Fibroblast of lung (primary cell): ENCODE measurements at places on chromosomes 16 and 17. TPM values are rescaled to one million over a fixed set of nuclear protein-coding genes. Genes with fewer than 3 reads are reported as not detected.

Gene HEXIM1
- 9.9 and 10.3 TPM in 2 replicates for total RNA-seq

Gene C17orf50
- not detected in 2 replicates for total RNA-seq

Gene VAT1L
- total RNA-seq: 15.7 and 86.9 TPM in 2 replicates

GRCh38 chr16:5678371-5678770, 580.8 kb upstream of the EEF2KMT start:
- DNase-seq: no peak

- DNase-seq: peak; percentile 38
Measured at GRCh38 chr17:35778641-35779196, 16.7 kb downstream of the MMP28 start.

GRCh38 chr17:60464343-60464742, 42.1 kb downstream of the CHCT1 start:
- DNase-seq: no peak

- no peak for DNase-seq
Measured at GRCh38 chr17:45251931-45252330, 10.0 kb downstream of the SPATA32 start.

DNA sequence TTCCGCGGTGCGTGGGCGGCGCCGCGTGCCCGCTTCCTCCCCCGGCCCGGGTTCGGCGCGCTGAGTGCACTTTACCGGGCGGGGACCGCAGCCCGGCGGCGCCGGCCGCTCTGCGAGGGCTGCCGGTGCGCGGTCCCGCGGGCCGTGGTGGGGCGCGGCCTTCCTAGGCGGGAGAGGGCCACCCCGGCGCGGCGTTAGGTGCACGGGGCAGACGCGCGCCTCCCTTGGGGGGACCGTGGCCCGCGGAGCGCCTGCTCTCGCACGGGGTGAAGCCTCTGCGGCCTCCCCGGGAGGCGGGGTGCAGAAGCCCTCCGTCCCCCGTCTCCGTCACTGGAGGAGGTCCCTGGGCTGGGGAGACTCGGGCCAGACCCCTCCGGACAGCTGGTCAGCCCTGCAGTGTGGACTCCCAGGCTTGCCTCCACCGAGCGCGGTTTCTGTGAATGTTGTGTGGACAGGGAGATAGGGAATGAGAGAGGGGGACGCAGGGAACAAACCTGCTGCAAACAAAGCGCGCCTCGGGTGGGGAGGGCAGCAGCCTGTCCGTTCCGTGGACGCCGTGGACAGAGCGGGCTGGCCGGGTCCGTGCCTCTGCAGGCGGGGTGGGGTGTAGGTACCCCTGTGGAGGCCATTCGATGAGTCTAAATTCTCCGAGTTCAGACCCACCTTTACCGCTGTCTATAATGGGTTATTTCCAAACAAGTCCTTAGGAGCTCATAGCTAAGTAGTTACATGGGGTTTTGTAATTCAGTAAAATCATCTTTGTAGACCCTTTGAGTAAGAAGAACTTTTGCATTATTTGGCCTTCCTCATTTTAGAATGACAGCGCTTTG, 721 bp downstream of the TBCD start:
- peak; percentile 18 for DNase-seq

- DNase-seq: no peak
Measured at GRCh38 chr16:75616521-75617010, 6.5 kb downstream of the ADAT1 start.

DNA sequence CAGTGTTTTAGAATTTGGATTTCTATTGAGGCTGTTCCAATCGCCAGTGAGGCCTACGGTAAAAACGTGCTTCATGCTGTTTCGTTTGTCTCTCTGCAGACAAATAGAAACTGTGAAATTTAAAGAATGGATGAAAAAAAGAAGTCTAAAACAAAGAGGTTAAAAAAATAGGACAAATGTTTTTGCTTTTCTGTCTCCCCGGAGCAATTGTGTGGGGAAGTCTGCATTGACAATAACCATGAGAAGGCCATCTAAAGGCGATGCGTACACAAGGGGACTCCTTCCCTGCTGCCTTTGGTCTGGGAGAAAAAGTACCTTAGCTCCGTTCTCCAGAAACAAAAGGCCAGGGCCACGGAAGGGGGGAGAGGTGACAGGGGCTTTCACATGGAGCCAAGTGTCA, 4.6 kb upstream of the ZFHX3 start:
- DNase-seq: no peak

- no peak for DNase-seq
Measured at GRCh38 chr17:72519598-72519936, 398.7 kb downstream of the SOX9 start.

- peak; percentile 59 for DNase-seq
Measured at GRCh38 chr17:3913531-3914311, 2.5 kb downstream of the P2RX1 start.

DNA sequence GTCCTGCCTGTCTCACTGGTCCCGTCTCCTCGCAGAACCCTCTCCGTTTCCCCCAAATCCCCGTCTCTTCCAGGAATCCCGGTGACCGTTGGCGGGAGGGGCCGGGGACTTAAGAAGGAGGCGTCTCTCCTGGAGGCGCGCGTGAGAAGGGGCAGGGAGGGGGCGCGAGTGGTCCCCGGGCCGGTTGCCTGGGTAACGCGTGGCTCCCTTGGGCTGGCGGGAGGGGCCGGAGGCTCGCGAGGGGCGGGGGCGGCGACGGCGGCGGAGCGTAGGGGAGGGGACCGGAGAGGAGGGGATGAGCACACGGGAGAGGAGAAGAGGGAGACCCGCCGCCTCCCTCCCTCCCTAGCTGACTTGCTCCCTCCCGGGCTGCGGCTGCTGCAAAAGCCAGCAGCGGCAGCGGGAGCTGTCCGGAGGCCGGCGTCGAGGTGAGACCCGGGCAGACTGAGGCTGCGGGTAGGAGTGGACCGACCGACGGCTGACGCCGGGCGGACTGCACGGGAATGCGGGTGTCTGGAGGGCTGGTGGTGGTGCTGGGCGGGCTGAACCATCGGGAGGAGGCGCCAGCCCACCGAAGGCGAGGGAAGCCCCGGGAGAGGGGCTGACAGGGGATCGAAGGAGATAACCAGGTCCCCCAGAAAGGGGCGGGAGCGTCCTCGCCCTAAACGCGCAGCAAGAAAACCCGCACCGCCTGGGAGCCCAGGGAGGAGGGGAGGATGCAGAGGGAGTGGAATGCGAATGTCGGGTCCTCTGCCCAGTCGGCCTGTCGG, at the start of gene PRRT2:
Gene PRRT2 (plus strand): TSS at position 298 of the 770 bp plus-strand sequence. CDS start 862 bp downstream, outside the sequence.
- DNase-seq: no peak

DNA sequence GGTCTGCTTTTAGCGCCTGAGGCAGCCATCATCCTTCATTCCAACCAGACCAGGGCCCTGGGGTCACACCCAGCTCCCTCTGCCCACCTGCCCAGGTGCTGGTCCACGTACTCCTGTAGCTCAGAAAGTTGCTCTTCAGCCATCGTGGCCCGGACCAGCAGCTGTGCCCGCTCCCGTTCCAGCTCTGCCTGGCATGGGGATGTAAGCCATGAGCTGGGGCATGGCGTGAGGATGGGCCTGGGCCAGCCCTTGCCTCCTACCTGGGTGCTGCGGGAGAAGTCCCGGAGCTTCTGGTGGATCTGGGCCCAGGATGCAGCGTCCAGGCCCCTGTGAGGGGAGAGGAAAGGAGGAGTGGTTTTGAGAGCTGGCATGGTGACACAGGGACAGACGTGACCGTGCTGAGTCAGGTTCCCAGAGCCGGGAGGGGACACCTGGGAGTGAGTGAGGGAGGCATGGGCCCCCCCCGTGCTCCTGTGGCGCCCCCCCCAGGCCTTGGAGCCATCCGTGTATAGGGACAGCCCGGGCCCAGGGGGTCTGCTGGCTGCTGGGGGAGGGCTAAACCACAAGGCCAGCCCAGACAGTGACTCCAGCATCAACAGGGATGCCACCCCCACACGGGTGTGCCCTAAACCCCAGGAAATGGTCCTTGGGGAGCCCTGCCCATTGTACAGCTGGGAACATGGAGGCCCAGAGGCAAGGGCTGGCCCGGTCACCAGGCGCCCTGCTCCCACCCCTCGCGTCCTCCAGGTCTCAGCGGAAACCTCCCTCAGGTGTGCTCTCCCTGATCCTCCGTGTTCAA, 2.1 kb downstream of the ANTKMT start:
- no peak for DNase-seq

- peak; percentile 83 for DNase-seq
Measured at GRCh38 chr16:30409125-30410060, 2.0 kb downstream of the ZNF771 start.

- no peak for DNase-seq
Measured at GRCh38 chr16:52492789-52493357, 54.1 kb downstream of the TOX3 start.

- no peak for DNase-seq
Measured at GRCh38 chr17:45225964-45226530, 4.4 kb downstream of the FMNL1 start.

DNA sequence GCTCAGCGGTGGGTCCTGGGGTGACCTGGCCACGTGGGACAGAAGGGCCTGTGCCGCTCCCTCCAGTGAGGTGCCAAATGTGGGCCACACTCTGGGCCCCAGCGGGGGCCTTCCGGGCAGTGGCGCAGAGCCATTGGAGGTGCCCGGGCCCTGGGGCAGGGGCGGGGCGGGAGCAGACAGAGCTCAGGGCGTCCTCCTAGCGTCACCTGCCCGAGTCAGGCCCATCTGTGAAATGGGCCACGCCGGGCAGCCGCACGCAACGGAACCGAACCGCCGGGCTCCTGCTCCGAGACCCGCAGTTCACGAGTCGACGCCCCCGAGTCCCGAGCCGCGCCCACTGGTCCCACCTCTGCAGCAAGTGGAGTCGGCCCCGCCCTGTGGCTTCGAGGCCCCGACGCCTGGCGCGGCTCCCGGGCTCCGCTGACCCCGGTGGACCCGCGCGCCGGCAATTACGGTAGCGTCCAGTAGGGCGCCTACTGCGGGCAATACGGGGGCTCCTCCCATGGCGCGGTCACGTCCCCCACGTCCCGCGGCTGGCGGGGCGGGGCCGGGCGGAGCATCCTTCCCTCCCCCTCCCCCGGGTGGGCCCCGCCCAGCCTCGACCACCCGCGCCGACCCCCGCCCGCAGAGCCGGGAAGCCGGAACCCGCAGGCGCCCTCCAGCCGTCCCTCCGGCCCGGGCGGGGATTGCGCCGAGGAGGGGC, 1.9 kb downstream of the SLC16A3 start:
- peak; percentile 90 for DNase-seq

DNA sequence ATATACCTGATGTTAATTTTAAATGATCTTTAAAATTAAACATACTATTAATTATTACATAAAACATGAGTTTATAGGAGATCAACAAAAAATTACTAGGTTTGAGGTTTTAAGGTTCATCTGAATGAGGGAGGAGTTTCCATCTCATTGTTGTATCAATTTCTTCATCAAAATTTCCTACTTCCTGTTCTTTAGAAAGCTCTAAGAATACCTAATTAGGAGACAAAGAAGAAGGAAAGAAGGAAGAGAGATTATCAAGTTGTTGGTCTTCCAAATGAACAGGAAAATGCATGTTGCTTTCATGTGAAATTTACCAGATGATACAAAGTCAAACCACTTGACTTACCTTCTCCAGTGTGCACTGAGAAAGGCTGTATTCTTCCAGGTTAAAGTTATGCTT, 18.1 kb upstream of the ABCA9 start:
- no peak for DNase-seq
